ENCODE measurements at places on chromosomes 3 and 15.

- peak; percentile 35 for DNase-seq
These were observed 28.1 kb upstream of the CORO2B start for GRCh38 chr15:68550498-68551295.

GRCh38 chr3:42532229-42532628 is 29.8 kb downstream of the VIPR1 start:
- no peak for DNase-seq

DNA sequence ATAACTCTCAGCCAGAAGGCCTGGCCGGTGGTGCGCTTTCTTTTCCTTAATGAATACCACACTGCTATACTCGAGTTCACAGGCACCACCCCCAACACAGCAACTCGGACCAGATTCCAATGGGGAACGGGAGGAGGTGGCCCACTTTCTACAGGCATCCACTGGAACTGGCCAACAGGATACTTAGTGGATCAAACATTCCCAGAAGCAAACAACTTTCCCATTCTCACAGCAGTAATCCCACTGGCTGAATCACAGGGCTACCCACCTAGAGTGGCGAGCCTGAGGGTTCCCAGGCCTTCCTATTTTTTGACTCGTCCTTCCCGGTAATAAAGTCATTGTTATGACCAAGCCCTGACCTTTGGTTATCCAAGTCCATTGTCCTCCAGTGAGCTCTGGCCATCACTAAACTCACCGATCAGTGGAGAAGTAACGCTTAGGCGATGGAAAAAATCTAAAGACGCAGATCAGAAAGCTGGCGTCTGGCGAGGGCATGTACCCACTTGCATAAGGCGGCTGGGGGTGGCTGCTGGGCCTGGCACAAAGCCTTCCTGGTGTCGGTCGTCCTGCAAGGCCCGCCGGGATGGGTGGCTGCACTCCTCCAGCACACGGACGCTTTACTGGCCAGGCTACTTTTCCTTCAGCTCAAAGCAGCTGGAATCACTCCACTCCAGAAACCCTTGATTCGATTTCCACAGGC is 1.2 kb downstream of the EOGT start:
- DNase-seq, result no peak

DNA sequence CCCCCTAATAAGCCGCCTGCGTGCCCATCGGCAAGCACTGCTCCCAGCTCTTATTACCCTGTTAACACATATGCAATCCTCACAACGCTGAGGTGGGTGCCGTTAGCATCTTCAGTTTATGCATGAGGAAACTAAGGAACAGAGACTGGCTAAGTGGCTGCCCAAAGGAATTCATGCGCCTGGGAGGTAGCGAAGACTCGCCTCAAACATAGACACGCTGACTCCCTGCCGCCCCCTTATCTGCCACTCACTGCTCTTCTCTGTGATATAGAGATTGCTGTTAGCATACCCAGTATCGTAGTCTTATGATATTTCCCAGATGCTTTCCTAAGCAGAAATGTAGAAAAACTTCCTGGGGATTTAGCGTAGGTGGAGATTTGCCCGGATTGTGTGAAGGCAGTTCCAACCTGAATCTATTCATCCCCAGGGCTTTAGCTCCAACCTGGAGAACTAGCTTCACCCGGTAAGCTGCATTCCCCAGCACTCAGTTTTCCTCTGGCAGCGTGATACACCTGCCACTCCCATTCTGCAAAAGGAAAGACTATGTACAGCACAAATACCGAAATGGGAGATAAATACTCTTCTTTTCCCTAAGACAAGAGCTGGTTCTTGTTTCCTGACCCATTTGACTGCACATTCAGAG is 23.7 kb upstream of the CD47 start:
- DNase-seq, result no peak

DNA sequence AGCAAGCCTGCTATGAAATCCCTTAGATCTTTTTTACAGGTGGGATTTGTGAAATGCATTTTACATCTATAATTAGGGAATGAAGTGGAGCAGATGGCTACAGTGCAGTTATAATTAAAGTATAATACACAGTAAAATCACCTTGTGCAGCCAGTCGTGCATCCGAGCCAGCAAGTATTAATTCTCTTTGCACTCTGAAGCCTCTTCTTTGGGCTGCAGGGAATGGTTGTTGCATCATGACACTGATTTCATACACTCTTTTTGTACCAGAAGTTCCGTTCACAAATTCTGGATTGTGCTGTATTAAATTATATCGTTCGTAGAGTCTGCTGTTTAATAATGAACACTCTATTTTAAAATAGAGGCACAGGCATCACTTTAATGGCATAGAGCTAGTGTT is 28.7 kb upstream of the TP63 start:
- DNase-seq, result no peak

DNA sequence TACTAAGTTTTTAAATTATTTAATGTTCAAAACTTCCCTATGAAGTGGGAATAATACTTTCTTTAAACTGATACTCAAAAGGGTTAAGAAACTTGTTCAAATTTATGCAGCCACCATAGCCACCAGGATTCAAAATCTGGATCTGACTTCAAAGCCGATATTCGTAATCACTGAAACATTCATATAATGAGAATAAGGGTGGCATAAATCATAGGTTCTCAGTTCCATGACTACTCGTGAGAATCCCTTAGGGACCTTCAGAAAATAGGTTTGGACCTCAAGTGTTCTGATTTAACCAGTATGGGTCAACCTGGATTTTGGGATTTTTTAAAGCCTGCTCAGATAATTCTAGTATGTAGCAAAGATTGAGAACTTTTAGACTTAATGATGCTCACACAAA is 160.6 kb downstream of the RBMS3 start:
- DNase-seq, result no peak

DNA sequence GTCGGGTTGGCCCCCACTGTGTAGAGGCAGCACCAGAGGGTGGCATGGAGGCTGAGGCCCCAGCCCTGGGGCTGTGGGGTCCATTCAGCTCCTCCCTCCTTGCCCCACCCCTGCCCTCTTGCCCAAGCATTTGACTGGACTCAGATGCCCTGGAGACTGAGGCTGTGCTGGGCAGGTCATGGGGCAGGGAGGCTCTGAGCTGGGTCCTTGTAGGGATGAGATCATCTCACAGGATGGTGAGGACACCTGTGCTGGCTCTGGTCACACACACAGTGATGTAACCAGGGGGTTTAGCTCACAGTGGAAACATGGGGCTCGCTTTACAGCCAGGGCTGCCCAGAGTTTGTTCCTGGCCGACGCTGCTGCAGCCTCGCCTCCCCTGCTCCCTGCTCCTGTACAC is 17.8 kb downstream of the ALPK3 start:
- no peak for DNase-seq

DNA sequence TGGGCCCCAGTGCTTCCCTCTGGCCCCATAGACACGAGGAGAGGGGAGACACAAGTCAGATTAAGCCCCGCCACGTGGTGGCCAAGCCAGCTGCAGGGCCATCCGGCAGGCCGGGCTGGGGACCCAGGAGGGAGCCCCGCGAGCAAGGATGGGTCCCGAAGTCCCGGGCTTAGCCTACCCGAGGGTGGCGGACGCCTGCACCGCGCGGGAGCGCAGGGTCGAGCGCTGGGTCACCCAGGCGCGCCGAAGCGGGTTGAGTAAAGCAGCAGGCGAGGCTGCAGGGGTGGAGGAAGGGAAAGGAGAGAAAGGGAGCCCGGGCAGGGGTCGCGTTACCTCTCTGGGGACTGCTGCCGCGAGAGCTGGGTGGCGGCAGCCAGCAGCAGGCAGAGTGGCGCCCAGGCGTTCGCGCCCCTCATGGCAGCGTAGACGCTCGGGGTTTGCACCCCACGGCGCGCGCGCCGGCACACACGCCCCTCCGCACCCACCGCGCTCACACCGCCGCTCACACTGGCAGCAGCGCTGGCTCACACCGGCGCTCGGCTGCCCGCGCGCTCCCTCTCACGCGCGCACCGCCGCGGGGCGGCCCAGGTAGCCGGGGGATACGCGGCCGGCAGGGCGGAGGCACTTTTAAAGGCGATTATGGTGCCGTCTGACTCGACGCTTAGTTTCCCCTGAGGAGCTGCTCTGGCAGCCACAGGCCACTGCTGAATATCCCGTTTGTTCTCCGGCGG is at the start of gene PCOLCE2:
Gene PCOLCE2 (minus strand): TSS at position 603 of the 731 bp plus-strand sequence. CDS start 187 bp downstream, at position 416.
- no peak for DNase-seq

- no peak for DNase-seq
These were observed 164.5 kb downstream of the EPHB1 start for GRCh38 chr3:134959516-134959915.

DNA sequence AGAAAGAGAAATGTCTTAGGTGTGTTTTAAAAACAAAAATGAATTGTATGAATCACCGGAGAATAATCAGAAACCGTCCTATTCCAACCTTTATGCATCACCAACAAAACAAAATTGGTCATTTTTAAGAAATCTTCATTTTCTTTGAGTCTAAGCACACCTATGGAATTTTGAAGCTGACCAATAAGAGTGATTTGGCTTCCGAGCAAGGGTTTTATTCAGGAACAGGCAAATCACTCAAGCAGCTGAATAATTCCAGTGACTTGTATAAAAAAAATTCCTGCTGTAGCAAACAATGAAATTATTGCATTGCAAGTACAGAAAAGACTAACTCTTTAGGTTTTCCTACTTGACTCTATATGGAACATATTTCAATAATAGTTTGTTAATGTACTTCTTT is 83.8 kb upstream of the FNDC3B start:
- DNase-seq, result no peak

GRCh38 chr15:63264688-63265293 is 12.6 kb upstream of the APH1B start:
- DNase-seq, result no peak

GRCh38 chr15:100230784-100231183 is 111.0 kb downstream of the ADAMTS17 start:
- DNase-seq, result no peak

DNA sequence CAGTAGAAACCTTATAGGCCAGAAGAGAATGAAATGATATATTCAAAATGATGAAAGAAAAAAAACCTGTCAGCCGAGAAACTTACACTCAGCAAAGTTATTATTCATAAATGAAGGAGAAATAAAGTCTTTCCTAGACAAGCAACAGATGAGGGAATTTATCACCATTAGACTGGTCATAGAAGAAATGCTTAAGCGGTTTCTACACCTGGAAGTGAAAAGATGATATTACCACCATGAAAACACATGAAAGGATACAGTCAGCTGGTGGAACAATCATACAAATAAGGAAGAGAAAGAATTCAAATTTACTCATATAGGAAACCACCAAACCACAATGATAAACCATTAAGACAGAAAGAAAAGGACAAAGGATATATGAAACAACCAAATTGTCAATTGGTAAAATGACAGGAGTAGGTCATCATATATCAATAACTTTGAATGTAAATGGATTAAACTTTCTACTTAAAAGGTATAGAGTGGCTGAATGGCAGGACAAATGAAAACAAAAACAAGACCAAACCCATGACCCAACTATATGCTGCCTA is 29.9 kb upstream of the PRR23C start:
- no peak for DNase-seq

GRCh38 chr3:125634336-125634950 is 39.1 kb upstream of the OSBPL11 start:
- DNase-seq, result no peak

- no peak for DNase-seq
These were observed 515.2 kb downstream of the NTRK3 start for GRCh38 chr15:87741350-87741749.

GRCh38 chr3:146092230-146092629 is 68.8 kb downstream of the PLOD2 start:
- DNase-seq, result no peak

DNA sequence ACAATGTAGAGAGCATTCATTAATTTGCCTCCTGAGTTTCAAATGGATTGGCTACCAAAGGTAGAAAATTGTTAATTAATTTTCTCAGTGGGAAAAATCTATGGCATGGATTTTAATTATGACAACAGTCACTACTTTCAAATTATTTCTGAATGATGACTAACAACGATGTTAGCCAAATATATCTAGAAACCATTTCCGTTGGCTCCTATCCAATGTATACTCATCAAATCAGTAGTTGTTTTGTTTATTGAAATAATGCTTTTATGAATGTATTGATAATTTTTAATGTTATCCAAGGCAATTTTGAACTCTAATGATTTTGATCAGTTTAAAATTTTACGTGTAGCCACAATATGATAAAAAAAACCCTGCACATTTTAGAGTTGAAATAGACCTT is 333.4 kb downstream of the NAALADL2 start:
- no peak for DNase-seq

- no peak for DNase-seq
These were observed 100.3 kb upstream of the CADPS start for GRCh38 chr3:62975566-62975965.

- no peak for DNase-seq
These were observed 358.9 kb downstream of the RBMS3 start for GRCh38 chr3:29639578-29640290.

DNA sequence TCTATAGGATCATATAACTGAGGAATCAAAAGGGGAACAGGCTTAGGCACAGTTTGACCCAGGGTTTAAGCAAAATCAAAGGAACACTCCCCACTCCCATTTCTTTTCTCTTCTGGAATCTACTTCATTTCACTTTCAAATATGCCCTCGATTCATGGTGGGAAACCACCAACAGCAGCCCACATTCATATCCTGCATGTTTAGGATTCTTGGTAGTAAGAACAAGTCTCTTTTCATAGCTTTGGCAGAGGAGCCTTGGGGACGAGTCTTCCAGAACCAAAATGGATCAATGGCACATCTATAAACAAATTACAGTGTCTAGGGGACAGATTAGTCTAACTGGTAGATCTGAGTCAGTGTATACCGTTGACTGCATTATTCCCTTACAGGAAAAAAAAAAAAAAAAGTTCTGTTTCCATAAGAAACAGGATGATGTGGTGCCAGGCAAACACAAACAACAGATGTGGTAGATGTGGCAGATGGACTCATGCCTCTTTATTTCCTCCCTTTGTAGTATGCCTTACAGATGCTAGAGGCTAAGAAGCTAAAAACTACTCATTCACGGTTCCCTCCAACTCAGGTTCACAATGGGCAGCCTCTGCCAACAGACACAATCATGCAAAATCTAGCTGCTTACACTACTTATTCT is 578.3 kb upstream of the ADAMTS9 start:
- DNase-seq, result no peak

GRCh38 chr15:95291898-95292472 is 1038.5 kb upstream of the NR2F2 start:
- no peak for DNase-seq

DNA sequence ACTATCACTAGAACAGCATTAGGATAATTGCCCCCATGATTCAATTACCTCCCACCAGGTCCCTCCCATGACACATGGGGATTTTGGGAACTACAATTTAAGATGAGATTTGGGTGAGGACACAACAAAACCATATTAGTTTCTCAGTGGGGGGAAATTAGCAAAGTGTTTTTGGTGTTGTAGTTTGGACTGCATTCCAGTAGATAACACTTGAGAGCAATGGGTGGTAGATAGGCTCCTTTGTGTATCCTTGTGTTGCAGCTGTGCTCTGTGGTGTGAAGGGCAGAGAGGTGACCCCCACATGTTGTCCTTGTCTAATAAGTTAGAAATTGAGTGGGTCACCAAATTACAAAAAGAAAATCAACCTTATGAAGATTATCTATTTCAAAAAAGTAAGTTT is 223.8 kb downstream of the SATB1 start:
- DNase-seq, result no peak
